RPMI8226 (cell line): ENCODE measurements at places on chromosomes 11 and 22.
A peak's percentile ranks its signal among the peaks of the same experiment; 100 is the strongest.

DNA sequence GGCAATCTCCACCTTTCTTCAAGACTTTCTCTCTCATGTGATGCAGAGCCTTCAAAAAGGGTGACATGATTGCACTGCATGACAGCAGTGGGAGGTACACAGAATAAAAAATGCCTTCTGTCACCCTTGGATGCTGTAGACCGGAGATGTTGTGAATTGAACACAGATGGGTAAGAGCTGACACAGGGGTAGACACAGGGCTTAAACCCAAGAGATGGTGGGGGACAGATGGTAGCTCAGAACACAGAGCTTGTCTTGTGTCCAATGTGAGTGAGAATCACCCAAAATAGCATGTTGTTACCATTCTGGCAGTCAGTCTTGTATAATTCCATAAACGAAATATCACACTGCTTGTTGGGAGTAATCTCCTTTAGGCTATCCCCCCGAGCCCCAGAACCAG lies 69.9 kb downstream of the JRKL start:
- no peak for DNase-seq

GRCh38 chr11:126599217-126599897 lies 243.9 kb downstream of the ST3GAL4 start:
- no peak for DNase-seq

- DNase-seq, result no peak
These were observed 23.9 kb downstream of the CACNA1I start for GRCh38 chr22:39594411-39594810.

DNA sequence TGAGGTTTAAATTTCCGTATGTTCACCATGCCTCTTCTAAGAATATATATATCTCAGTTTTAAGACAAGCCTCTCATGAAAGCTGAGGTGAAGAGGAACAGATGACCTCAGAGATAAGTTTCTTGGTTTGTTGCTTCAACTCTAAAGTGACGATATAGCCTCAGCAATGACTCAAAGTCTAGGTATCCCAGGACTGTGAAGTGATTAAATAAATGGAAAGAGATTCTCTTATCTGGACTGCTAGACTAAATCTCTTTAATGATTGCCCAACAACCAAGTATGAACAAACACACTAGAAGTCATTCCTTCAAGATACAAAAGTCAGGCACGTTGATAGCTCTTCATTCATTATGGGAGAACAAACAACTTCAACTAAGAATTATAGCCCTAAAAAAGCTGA lies 15.3 kb downstream of the CADM1 start:
- no peak for DNase-seq

DNA sequence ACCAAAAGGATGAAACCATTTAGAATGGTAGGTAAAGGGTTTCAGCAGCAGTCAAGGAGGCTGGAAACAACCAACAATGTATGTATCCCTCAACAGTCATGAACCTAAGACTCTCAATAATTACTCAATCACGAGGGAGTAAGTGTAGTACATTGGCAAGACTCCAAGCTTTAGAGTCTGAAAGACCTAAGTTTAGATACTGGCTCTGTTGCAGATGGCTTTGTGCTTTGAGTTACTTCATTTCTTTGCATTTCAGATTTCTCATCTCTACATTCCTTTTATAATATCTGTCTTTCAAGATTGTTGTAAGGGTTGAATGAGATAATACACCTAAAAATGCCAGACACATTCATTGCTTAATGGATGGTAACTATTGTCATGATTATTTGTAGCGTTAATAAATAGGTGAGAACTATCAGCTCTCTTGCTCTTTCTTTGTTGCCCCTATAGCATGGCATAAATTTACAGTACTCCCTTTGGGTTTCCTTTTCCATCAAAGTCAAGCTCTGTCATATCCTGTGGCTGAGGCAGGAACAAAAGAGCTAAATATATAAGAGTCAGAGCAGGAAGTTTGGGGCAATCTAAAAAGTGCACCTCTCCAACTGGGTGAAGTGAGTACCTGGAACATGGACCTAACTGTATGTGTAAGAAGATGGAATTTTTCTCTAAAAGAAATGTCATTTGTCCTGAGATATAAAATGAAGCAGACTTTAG lies 228.2 kb upstream of the ZC3H12C start:
- DNase-seq, result no peak

DNA sequence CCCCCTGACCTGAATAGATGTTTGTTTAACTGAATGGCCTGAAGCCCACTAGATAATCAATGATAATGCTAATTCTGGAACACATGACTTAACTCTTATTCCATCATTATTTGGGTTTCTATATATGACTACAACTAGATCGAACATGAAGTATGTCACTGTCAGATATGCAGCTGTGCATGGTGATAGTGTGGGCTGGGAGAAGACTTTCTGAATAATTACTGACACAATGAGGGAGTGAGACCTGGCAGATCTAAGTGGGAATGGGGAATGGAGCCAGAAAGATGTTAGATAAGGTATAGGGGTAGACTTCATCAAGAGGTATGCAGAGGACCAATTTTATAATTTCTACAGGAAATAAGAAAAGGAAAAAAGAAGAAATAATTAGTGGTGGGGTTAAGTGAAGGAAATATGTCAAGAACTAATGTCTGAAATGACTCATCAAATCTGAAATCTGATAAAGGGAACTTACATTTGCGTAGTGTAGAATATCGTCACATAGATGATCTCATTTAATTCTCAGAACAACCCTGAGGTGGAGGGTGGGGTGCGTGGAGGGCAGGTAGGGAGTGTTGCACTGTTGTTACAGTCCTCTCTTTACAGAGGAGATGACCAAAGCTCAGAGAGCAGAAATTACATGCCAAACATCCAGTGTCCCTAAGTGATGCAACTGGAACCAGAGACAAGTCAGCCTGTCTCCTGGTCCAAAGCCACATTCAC lies 68.2 kb upstream of the EED start:
- DNase-seq, result no peak

DNA sequence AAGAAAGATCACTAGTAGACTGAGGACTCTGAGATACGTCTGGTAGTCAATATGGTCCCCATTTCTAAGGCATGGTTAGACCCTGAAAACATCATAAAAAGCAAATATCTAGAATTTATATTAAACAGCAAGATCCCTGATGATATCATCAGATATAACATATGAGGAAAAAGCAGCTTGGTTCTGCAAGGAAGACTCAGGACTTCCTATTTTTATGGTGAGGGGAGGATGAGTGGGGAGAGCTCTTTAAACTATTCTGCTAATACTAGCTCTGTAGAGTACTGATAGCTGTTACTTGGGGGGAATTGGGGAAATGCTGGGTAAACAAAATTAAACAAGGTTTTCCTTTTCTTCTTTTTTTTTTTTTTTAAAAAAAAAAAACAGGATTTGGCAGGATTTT lies 235.8 kb downstream of the SWAP70 start:
- DNase-seq, result no peak

- no peak for DNase-seq
These were observed 7.9 kb downstream of the ASCL2 start for GRCh38 chr11:2262301-2263070.

GRCh38 chr11:36090356-36091109 lies 146.7 kb downstream of the LDLRAD3 start:
- DNase-seq, result no peak

DNA sequence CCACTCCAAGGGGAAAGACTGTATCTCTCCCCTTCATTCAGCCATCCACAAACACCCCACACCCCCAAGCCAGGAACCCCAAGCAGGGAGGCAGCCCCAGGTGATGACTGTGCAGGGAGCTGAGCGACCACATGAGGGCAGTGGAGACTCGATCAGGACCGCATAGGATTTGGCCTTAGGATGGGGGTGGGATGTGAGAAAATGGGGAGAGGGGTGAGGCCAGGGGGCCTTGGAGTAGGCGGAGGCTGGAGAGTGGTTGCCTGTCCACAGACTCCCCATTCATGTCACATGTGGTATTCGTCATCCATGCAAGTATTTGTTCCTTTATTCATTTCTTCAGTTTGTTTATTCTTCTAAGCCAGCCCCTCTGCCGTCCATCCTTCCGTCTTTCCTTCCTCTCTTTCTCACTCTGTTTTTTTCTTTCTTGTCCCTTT lies 2.7 kb upstream of the RHOD start:
- DNase-seq, result peak; percentile 55

DNA sequence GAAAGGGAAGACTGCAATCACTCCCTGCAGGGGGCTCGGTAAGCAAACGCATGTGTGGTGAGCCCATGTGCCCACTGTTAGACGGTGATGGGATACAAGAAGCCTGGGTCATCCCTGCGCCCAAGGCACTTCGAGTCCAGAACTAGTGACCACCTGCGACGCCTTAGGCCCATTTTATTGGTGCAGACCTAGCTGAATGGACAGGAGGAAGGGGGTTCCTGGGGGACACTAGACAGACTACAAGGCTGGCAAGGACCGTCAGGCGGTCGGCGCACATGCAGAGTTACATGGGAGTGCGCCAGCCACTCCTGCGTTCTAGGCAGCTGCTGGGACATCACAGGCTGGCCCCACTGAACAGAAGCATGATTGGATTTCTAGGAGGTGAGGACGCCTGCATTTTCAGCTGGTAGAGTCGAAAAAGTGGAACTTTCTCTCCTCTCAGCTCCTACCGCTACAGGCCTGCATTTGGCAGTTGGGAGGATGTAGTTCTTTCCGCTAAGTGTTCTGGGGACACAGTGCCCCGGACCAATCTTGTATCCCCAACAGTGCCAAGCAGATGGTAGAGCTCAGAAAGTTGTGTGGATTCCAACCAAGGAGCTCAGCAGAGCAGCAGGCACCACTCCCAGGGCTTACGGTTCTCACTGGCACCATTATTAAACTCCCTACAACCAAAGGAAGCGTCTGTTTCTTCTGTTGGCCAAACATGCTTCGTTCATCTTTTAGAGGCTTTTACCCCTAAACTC lies 35.7 kb downstream of the BID start:
- DNase-seq, result no peak

DNA sequence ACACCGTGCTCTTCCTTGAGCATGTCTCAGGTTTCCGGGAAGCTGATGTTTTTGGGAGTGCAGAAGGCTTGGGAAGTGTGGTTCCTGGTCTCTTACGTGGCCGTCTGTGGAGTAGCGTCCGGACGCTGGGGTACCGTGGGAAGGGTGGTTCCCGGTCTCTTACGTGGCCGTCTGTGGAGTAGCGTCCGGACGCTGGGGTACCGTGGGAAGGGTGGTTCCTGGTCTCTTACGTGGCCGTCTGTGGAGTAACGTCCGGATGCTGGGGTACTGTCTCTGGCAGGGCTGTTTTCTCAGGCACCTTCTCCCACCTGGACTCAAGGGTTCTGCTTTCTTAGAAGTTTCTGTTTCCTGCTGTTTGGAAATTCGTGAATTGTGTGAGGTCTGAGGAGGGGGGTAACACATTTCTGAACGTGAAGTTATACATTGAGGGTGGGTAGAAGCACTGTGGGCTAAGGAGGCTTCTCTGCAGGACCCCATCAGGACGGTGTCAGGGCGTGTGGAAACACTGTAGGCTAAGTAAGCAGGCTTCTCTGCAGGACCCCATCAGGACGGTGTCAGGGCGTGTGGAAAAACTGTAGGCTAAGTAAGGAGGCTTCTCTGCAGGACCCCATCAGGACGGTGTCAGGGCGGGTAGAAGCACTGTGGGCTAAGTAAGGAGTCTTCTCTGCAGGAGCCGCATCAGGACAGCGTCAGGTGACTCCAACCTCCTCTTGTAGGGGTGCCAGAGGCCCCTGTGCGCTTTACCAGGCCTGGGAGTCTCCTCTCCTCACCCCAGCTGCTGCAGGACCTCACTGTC lies 5.3 kb upstream of the IFITM3 start:
- no peak for DNase-seq

GRCh38 chr22:18906896-18907295 lies 776 bp downstream of the DGCR6 start:
- no peak for DNase-seq

GRCh38 chr22:27627901-27628300 lies 173.7 kb downstream of the MN1 start:
- DNase-seq, result no peak

DNA sequence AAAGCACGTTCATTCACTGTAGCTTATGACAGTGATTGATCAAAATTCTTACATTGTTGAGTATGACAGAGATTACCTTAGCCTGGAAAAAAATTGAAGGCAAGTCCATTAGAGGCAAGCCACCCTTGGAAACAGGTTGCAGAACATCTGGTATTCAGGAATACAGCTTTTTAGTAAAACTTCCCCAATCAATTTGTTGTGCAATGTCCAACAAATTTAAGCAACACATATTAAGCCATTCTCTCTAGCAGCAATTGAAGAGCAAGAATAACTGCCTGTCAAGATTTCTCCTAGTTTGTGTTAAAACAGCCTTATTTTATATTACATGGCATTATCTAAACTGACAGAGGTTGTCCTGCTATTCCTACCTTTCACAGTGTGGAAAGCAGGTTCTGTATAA lies 37.0 kb downstream of the BCL2L13 start:
- no peak for DNase-seq

DNA sequence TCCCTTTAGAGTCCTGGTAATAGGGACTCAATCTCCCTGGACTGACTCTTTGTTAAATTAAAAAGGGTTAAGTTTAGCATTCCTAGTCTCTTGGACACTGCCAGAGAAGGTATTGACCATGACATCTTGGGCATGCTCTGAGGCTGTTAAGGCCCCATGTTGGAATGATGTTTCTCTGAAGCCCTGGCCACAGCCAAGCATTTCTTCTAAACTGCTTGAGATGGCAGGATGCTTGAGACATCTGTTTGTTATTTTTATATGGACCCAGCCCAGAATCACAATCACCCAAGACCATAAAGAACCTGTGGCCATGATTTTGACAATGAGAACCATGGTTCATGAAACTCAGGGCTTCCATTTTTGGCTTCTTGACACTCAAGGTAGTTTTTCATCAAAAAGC lies 5.5 kb upstream of the ANKK1 start:
- DNase-seq, result no peak

GRCh38 chr11:61579676-61580270 lies 1.1 kb downstream of the SYT7 start:
- DNase-seq, result no peak

GRCh38 chr22:47158457-47158856 lies 396.0 kb downstream of the TBC1D22A start:
- DNase-seq, result no peak

GRCh38 chr11:130486987-130487923 lies 38.8 kb downstream of the ADAMTS15 start:
- DNase-seq, result no peak

DNA sequence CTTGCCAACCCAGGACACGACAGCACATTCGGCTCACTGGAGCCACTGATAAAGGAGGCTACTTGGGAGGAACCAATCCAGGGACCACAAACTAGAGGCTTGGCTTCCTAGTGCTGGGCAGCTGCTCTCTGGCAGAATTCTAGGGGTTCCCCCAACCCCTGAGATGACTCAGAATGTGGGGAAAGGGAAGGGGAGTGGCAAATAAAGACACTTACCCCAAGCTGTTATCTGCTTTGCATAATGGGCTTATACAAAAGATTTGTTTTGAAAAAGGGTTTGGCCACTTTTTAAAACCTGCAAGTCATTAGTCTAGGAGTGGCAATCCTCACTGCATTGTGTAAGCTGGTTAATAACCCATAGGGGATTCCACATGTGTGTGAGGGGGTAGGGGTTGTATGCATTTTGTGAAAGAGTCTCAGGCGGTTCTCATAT lies 64.1 kb upstream of the LMO1 start:
- no peak for DNase-seq

DNA sequence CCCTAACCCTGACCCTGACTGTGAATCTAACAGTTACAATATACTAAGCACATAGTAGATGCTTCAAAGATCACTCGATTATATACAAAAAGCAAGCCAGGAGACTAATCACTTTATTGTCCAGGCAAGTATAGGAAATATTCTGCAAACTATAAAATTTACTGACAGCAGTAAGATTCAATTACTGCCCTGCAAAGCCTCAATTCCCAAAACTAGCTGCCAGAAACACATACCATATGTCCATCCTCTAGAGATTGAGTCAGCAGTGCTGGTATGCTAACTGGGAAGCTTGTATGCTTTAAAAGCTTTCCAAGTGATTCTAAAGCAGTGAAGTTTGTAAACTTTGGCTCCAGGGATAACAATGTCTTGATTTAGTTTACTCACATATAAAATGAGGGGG lies 26.1 kb downstream of the CSTF3 start:
- DNase-seq, result no peak
